ENCODE measurements at places on chromosomes 7 and 10.

DNA sequence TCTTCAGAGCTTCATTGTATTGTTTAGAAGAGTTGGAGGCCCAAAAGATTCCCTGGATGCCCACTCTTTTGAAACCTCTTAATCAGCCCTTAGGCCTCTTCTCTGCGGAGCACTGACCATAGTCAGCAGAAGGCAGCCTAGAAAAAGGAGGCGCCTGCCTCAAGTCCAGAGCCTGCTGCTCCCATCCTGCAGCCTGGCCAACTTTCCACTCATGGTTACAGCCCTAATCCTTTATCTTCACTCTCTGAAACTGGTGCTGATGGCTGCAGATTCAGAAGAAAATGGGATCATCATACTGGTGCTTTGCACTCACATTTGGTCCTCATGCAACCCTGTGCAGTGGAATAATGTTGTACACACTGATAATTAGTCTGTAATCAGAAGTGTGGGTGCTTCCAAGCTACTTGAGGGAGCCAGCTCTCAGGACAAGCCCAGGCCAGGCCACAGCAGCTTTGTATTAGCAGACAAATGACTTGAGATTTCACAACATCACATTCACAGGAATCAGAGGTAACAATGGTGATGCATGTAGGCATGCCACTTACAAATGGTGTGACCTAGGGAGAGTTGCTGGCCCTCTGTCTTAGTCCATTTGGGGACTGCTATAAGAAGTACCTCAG is 272.9 kb downstream of the GALNT17 start:
- no peak for DNase-seq

DNA sequence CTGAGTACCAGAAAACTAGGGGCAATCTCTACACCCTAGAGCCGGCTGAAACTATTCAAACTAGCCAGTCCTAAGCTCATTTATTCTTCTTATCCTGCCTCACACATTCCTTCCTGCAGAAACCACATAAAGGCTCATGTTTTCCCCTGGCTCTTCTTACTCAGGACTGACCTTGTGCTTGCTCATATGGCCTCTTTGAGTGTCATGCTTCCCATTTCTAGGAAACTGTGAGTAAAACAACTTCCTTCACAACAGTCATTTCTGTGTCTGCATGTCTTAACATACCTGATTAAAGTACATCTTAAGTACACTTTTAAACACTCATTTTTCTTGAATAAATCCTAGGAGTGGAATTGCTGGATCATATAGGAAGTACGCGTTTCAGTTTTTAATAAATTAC is 52.3 kb upstream of the KIAA1217 start:
- DNase-seq: no peak

DNA sequence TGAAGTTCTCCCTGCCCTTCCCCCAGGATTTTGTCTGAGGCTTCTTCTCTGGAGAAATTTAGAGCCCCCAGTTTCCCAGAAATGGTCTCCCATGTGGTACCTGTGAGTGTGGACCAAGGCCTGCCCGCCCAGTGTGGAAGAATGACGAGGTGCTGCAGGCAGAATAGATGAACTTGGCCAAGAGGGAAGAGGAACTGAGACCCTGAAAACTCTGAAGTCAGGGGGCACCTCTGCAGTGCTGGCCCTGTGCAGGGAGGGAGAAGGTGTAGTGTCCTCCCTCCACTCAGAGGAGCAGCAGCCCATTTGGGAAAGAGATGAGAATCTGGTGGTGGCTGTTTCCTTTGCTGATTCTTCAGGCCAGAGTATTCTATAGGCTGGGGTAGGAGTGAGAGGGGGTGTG is 115.2 kb upstream of the PCGF5 start:
- no peak for DNase-seq

- DNase-seq: no peak
Measured at GRCh38 chr10:14433147-14433546, 102.4 kb upstream of the FRMD4A start.

DNA sequence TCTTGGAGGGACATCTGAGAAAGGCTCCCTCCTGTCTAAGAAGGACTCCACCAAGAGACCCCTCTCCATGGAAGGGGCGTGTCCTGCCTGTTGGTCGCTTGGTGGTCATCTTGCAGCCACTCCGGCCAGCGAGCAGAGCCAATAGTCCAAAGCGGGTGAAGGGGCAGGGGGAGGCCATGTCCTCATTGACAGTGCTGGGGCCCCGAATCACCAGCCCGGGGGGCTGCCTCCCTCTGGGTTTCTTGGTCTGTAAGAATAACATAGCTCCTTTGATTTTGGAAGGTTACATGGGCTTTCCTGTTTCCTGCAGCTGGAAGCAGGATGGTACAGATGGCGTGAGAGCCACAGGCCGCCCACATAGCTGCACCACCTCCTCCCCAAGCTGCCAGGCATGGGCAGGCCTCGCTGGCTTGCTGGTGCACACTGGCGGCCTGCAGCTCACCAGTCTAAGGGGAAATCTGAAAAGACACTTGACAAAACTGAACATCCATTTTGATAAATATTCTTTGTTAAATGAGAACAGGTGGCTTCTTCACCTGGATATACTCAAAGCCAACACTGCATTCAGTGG is 105.8 kb downstream of the ARHGAP22 start:
- DNase-seq: no peak

DNA sequence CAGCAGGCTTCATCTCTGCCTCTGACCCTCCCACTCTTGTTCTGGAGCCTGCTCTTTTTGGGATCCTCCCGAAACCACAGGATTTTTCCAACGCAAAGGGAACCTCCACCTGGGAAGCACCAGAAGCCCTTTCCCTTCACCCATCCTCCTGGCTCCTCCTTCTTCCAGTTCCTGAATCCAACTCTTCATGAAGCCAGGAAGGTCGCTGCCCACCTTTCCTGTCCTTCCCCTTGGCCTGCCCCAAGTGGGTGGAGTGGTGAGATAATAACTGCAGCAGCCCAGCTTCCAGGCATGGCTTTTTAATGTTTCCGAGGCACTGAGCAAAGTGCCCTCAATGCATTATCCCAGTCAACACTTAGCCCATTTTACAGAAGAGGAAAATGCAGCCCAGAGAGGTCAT is 70.8 kb upstream of the EEPD1 start:
- no peak for DNase-seq

GRCh38 chr7:151420144-151420543 is 10.3 kb upstream of the WDR86 start:
- no peak for DNase-seq

- DNase-seq: no peak
Measured at GRCh38 chr7:131302876-131303707, 24.6 kb upstream of the MKLN1 start.

DNA sequence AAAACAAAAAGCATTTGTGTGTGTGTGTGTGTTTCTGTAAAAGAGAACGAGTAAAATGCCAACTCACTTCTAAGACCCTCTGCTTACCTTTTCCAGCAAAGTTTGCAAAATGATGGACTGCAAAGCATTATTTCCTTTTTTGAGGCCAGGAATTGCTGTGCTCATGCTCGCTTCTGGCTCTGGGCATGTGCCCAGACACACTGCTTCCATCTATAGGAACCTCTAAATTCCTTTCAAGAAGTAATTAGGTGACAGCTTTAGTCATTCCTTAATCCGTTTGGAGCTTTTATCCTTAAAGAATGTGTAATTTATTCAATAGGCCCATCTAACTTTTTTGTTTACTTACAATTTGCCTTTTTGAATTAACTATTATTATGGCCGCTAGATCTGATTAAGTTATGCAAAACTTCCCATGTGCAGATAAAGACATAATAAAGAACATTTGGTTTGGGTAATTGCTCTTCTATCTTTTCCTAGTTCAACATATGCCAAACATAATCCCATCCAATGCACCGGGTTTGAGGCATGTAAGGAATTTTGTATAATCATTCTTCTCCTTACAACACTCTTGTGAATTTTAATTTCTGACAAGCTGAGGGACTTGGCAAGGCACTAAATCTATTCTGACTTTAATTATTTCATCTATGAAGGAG is 34.7 kb downstream of the A1CF start:
- DNase-seq: no peak

DNA sequence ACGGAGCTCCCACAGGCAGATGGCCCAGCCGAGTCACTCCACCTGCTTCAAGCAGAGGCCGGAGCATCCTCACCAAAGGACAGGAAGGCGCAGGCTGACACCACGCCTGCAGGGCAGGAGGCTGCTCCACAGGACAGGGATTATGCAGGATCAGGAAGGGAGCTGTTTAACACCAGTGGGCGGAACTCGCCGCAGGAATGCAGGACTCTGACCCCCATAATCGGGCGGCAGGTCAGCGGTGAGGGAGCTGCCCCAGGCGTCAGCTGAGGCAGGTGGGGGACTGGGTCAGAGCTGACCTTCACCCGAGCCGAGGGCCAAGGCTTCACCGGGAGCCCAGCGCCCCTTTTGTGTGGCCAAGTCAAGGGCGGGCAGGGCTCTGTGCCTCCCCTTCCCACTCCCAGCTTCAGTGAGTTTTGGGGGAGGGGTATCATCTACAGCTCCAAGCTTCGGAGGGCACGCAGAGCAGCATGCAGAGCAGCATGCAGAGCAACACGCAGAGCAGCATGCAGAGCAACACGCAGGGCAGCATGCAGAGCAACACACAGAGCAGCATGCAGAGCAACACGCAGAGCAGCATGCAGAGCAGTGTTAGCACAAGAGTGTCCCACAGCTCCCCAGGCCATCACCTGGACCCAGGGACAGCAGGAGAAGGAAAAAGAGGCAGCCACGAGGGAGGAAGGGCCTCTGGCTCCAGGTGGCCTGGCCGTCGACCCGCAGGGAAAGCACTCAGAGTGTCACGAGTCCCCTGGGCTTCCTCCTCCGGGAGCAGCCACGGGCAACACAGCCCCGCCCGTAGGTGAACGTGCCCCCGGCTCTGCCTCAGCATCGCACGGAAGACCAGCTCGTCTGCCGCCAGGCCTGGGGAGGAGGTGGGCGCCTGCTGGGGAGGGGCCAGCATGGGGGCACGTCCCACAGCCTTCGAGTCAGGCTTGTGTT is 151.7 kb upstream of the PPP2R2D start:
- no peak for DNase-seq

DNA sequence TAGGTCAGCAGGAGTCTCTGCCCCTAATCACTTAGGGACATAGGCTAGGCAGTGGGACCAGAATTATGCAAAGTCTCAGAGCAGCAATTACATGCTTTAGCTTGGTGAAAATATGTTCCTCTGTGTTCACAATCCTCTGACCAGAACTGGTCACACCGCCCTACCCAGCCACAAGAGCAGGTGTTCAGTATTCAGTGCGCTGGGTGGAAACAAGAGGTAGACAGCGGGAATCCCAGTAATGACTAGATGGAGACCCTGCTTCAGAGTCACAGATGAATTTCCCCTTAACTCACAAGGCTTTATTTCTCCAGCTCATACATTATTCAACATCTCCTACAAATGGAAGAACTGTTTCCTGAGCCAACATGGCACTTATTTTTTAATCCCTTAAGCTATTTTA is 763.7 kb upstream of the POM121L12 start:
- no peak for DNase-seq

DNA sequence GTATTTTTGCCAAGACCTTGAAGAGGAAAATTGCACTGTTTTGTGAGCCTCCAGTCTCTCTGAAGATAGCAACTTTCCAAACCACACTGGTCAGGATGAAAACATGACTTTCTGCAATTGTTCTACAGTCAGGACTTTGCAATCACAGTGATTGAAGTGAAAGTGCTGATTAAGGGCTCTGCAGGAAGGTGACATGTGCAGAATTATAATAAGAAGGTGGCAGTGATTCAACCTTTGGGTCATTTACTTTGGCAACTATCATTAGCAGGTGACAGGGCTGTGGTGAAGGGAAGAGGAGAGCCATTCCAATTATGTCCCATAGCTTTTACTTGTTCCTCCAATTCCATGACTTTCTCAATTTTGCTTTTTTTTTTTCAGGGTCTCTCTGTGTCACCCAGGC is 350.0 kb upstream of the FZD8 start:
- no peak for DNase-seq

GRCh38 chr10:87598700-87599099 is 61.0 kb upstream of the PAPSS2 start:
- DNase-seq: no peak

DNA sequence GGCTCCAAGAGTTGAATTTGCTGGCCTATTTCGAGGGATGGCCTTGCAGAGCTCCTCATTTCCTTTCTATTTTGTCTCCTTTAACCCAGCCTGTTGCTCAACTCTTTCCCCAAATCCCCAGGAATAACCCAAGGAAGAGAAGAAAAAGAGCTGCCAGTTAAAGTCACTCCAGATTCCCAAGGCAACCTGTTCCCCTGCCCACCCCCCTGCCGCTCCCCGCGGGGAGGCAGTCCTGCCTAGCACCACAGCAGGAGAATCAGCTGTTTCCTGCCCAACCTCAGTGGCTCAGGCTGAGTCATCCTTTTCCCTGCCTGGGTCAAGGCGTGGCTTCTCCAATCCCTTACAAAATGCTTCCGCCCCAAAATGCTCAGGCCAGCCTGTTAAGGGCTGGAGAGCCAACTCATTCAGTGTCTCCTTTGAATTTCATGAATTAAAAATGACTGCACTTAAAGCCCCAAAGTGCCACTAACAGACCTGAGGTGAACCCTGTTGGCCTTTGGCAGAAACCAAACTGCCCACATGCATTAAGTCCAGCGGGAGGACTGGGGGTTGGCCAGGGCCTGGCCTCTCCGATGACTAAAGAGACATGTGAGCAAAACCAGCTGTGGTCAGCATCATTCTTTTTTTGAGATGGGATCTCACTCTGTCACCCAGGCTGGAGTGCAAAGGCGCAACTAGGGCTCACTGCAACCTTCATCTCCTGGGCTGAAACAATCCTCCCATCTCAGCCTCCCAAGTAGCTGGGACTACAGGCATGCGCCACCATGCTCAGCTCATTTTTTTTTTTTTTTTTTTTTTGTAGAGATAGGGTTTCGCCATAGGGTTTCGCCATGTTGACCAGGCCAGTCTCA is 83.2 kb upstream of the KIF5B start:
- DNase-seq: no peak
